ENCODE measurements at places on chromosomes 11 and 22.

GRCh38 chr22:50010676-50011446 lies 1.7 kb downstream of the IL17REL start:
- DNase-seq = no peak

- no peak for DNase-seq
Measured at GRCh38 chr11:132072044-132072857, 701.8 kb downstream of the NTM start.

GRCh38 chr22:30202531-30203006 lies 44.0 kb downstream of the LIF start:
- no peak for DNase-seq

DNA sequence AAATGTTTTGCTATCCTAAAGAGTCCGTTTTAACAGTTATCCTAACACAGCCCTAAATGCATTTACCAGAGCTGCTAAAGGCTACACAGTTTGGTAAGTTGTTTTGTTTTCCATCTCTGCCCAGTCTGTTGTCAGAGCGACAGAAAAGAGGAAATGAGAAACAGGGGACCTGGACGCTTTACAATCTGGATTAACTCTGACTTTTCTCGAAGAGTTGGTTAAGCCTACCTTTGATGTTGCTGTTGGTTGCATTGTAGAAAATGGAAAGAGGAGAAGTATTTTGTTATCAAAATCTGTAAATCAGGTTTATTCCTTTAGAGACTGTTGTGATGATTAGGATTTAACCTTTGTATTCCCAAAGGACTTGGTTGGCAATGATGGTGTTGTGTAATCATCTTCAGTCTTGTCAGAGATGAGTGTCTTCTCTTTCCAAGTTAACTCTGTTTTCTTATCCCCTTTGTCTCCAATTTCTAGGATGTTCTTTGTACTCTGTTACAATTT lies 481 bp downstream of the ANGPTL5 start:
- DNase-seq = no peak

DNA sequence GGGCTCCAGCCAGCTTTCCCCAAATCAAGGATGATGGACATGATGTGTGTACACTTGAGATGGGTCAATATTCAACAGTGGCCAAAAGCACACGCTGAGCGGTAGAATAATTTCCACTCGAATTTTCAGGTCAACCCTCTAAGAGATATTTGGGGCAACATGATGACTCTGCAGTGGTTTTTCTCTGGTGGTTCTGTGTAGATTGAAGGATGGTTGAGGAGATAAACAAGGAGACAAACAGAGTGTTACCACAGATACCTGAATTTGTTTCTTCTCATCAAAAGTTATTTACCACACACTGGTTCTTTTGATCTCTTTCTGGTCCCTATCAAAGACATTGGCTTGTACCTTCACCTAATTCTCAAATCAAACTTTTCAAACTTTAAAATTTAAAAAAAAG lies 242.0 kb downstream of the ETS1 start:
- no peak for DNase-seq

All from right renal cortex interstitium (tissue), 3 donors.